ENCODE measurements at places on chromosomes 2 and 18.

DNA sequence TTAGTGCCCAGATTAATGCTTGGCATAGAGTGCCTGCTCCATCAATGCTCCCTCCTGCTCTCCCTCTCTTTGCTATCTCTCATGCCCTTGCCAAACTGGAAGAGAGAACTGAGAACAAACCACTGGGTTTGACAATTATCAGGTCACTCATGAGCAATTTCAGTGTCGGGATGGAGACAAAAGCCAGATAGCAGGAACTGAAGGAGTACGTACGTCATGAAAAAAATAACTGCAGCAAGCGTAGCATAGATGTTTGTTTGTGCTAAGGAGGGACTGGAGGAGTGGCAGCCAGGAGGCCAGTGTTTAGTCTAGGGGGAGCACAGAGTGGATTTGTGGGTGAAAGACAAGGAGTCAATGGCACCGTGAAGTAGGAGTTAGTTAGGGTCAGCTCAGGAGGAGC is 113.3 kb downstream of the POLE4 start:
- no peak for DNase-seq

DNA sequence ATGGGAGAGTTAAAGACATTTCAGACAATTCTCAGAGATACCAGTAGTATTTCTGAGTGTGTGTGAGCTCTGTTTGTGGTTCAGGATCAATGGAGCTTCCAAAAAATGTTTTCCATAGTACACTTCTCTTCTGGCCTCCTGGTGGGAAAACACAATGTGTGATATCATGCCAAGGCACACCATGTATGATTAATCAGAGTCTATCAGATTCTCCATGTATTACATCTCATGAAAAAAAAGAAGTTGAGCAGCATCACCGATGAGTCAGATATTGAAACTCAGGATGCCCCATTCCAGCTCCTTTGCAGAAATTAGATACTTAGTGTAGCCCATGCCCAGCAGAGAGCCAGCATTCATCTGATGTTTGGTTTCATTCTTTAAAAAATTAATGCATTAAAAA is 620.3 kb upstream of the POU3F3 start:
- DNase-seq, result no peak

- no peak for DNase-seq
Observed at GRCh38 chr2:190656301-190656700, 7.4 kb downstream of the NAB1 start.

- DNase-seq, result no peak
Observed at GRCh38 chr18:54967786-54968185, 8.5 kb upstream of the CCDC68 start.

- DNase-seq, result peak; percentile 14
Observed at GRCh38 chr2:178870703-178871102, 63.5 kb upstream of the TTN start.

DNA sequence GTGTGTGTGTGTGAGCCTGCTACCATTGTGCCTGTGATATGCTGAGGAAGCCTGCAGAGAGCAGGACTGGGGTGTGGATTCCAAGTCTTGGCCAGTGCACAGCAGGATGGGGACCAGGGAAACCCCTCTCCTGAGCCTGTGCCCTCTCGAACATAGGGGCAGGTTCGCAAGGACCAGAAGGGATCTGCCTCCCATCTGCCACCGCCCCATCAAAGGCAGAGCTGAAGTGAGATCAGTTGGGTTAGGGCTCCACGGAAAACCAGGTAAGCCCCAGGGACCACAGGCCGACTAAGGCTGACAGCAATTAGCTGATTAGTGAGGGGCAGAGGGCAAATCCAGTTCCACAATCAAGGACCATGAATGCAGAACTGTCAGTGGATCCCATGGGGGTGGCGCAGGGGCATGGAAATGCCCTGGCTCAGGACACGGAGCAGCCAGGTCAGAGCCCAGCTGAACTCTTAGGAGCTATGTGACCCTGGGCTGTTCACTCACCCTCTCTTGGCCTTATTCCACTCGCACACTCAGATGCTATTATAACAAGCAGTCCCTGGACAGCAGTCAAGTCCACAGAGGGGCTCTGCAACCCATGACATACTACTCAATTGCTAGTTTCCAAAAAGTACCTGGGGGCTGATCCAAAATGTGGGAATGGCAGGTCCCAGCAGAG is 84.2 kb upstream of the ID2 start:
- no peak for DNase-seq

DNA sequence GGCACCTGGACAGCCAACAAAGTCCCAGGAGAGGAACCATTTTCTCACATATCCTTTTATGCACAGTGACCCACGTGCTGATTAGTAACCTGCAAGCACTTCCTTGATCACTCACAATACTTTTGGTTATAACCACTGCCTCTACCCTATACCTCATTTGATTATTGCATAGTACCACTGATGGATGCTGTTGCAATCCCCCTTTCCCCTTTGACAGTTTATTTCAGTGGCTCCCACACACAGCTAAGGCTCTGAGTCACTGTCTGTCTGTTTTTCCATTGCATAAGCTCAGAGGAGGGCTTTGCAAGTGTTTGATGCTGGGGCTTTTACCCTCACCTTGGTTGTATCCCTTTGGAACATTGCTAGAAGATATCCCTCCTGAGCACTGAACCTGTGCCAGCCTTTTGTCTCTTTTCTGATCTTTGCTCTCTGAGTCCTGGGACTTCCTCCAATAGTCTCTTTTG is 101.7 kb upstream of the RBBP8 start:
- DNase-seq, result peak; percentile 23

- no peak for DNase-seq
Observed at GRCh38 chr2:17869128-17869527, 9.3 kb upstream of the KCNS3 start.

- DNase-seq, result no peak
Observed at GRCh38 chr2:8593243-8593642, 88.6 kb upstream of the ID2 start.

DNA sequence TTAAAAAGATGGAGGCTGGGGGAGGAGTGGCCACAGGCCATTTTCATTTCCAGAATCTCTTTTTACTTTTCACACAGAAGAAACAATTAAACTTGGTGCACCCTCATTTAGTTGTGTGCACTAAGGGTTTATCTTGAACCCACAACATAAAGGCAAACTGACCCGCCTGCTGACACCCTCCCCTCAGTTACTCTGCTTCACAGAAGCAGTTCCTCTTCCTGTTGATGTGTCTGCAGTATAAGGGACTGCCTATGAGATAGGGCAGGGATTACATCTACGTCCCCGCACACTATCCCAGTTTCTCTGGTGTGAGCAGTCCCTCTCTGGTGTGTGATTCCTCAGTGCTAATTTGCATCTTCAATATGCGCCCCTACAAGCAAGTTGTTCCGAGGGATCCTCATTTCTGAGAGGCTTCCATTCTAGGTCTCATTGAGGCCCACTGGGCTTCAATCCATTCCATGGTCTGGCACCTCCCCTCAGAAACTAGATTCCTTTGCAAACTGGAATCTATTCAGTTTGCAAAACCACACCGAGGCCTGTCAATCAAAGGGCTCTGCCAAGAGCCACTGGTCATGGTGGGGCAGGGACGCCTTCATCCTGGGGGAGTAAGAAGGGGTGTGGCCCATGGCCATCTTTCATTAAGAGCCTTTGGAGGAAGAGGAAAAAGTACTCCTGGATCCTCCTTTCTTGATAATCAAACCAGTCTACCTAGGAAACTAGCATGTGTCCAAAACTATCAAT is 12.3 kb downstream of the CREG2 start:
- DNase-seq, result no peak

DNA sequence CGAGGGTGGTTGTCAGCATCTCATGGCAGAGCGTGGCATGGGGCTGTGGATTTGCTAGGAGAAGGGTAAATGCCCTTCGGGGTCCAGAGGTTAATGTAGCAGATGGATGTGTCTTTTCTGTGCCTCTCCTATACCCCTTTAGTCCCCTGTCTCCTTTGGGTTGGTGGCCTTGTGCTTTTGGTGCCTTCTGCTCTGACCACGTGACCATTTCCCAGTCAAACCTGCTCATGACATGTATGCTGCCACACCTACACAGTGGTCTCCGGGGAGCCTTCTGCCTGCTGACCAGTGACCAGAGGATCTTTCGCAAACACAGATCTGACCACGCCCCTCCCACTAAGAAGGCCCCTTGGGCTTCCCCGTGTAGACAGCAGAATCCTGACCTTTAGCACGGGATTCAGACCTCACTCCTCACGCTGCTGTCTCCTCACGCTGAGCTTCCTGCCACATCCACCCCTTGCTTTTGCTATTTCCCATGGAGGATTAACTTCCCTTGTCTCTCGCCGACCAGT is 116.2 kb downstream of the ACOXL start:
- DNase-seq, result no peak

- DNase-seq, result no peak
Observed at GRCh38 chr2:44744961-44745892, 196.3 kb upstream of the SIX3 start.

DNA sequence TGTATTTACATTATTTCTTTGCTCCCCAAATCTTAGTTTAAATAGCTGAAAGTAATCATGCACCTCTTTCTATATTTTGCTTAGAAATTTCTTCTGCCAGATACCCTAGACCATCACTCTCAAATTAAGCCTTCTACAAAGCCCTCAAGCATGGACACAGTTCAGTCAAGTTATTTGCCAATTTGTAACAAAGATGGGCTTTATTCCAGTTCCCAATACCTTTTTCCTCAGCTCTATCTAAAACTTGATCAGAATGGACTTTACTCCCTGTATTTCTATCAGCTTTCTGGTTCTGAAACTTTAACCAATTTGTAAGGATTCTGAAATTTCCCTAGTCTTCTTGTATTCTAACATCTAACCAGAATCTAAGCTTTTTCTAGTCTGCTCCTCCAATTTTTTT is 56.6 kb downstream of the SYT4 start:
- no peak for DNase-seq

DNA sequence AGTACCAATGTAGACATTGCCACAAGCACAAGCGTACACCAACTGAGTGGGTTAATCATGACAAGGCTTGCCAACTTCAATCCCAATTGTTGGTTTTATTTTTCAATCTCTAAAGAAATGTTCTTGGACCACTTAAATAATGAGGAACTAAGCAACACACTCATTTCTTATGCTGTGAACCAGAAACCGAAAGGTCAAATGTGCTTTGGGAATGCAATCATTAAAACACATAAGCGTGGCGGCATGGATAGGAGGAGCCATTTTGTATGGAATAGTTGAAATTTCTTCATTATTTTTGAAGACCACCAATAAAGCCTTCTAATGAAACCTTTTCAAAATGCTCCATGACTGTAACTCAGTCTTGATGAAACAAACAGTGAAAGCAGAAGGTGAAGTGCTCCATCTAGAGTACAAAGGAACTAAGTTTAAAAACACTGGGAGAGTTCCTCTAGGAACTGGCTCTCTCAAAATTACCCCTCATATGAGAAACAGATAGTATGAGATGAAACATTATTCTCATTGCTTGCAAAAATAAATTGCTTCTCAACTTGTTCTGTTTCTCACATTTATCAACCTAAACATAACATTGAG is 113.2 kb upstream of the CHST9 start:
- DNase-seq, result no peak

- DNase-seq, result no peak
Observed at GRCh38 chr18:44689736-44690135, 9.0 kb downstream of the SETBP1 start.

DNA sequence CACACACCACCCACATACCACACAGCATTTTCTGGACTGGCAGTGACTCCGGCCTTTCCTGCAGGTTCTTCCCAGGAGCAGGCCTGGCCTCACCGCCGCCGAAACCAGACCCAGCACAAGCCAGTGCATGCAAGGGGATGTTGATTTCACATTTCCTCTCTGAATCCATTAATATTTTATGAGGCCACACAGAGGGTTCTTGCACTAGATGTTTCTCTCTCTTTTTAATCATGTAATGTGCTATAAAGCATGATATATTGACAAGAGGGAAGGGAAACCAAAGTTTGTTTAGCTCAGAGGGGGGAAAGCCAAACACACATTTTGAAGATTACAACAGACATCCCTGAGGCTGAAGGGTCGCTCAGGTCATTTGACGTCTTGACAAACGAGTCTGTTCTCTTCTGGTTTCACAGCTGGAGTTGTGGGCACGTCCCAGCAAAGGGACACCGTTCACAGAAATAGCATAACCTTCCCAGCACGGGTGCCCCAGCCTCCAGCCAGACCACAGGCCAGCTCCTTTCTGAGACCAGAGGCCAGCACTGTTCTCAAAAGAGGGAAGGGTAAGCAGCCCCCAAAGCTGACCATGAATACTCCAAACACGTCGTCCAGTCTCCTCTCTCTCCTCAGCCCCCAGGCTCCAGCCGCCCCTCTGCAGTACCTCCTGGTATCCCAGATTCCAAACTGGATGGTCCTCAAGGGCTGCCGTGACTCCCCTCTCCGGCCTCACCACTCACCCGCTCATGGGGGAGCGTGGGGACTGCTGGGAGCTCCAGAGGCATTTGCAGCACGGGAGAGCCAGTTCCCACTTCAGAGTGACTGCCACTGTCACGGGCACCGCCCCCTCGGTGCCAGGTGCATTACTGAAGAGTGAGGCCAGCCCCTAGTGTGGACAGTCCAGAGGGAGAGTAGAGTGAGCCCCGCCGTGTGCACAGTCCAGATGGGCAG is 340.3 kb upstream of the SALL3 start:
- no peak for DNase-seq

DNA sequence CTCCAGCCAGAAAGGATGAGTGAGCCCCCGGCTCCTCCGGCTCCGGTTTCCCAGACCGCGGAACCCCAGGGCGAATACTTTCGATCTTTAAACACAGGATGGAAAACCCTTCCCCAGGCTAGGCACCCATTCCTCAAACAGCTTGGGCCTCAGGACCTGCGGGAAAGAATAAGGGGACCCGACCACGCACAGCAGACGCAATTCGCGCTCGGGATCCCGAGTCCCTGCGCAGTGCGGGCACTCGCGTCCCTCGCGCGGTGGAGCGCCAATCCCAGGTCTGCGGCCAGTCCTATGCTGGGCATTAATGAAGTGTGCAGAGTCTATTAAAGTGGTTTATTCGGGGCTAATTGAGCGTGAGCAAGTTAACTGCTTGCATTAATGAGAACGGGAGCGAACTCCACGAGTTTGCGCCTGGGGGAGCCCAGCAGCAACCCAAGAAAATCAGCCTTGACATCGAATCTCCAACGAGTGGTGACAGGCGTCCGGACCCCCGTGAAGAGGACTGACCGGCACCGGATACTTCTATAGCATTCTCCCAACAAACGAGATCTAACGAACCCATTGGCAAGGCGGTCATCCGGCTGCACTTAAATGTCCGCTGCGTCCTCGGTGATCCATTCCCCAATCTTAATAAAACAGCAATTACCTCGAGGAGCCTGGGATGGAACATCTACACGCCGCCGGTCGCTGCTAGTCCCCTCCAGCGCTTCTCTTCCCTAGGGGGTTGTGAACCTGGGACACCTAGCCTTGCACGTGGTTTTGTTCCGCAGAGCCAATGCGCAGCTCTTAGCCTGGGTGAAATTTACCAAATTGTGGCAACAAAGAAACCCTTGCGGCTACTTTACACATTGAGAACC is 1.6 kb downstream of the OSR1 start:
- DNase-seq, result peak; percentile 15

DNA sequence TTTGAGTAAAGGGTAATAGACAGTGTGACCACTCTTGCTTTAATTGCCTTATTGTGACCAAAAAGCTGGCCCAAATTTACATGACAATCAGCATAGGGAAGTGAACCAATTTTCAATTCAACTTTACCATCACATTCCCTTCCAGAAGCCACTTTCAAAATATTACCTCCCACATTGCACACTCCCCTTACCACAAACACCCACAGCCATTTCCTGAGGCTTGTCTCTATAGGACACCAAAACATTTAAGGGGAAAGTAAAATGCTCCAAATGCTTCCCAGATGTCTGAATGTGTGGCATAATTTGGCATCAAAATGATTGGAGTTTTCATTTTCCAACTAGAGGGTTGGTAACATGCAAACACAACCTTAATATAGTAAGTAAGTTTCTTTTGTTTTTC is 616.1 kb downstream of the SLC4A3 start:
- DNase-seq, result no peak

- no peak for DNase-seq
Observed at GRCh38 chr18:14117606-14118005, 14.6 kb downstream of the ZNF519 start.

All from stimulated activated naive CD8-positive, alpha-beta T cell treated with anti-CD3 and anti-CD28 coated beads, Interleukin-15, amount 100 ng/mL, for 72 hours (primary cell).